ENCODE measurements at places on chromosomes 3 and 15. TPM values are rescaled to one million over a fixed set of nuclear protein-coding genes. Genes with fewer than 3 reads are reported as not detected.

DNA sequence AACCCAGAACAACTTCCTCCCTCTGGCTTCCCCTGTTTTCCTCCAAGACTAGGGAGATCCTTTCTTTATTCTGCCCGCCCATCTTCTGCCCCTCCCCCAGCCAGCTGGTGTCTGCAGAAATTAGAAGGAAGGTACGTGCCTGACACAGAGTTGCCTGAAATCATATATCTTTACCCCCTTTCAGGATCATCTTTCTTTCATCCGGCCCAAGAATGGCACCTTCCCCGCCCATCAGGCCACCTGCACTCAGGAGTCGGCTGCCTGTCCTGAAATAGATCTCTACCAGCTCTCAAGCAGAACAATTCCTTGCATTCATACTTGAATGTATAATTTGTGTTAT lies 133.7 kb downstream of the VGLL4 start:
- H3K27me3 ChIP-seq = no peaks in the 10 kb centered on the region
- no peaks in the 10 kb centered on the region for H3K4me1 ChIP-seq
- H3K36me3 ChIP-seq = no peaks in the 10 kb centered on the region
- no peak for DNase-seq
- peak overlapping the region; percentile 62 for H3K27ac ChIP-seq

DNA sequence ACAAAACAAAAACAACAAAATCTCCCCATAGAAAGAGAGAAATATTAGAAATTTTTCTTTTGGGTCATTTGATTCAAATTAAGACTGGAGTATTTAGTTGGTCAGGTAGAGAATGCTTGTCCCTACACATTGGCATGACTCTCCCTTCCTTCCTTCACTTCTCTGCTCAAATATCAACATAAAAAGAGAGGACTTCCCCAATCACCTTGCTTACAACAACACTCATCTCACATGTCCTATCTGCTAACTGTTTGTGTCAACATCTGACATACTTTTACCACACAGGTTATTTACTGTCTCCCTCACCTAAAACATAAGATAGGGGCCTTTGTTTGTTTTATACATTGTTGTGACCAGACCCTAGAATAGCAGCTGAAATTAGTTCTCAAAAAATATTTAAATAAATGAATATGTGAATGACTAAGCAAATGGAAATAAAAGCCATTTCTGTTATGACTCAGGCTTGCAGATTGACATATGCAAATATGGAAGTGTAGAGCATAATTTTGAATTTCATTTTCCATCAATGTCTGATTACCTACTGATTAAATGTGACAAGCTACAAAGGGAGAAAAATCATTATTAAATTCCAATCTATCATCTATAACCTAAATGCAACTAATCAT lies 304.8 kb downstream of the CTNNB1 start:
- no peaks in the 10 kb centered on the region for H3K4me1 ChIP-seq
- no peaks in the 10 kb centered on the region for H3K36me3 ChIP-seq
- no peak overlapping the region for H3K27ac ChIP-seq
- H3K4me3 ChIP-seq = no peak overlapping the region

DNA sequence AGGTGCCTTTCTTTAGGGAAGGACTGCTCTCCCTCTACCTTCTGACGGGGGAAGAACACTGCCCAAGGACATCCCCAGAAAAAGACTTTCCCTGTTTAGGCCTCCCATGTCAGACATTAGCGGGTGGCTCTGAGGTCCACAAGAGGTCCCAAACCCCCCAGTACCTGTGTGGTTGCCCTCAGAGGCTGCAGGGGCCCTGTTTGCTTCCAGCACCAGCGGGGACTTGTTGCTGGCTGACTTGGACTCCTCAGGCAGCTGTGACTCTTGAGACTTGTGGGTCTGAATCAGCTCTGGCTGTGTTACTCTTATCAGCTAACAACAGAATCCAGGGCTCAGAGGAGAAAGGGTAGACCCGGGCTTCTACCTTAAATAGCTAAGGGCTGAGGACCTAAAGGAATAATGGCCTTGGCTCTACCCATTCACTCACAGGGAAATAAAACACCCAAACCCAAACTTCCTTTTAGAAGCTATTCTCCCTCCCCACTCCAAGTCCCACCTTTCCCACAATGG lies 39.2 kb downstream of the SEMA3G start:
- no peaks in the 10 kb centered on the region for H3K4me1 ChIP-seq
- no peak overlapping the region for H3K27ac ChIP-seq
- peaks cover 7% of the 10 kb centered on the region for H3K36me3 ChIP-seq
- no peak for DNase-seq

DNA sequence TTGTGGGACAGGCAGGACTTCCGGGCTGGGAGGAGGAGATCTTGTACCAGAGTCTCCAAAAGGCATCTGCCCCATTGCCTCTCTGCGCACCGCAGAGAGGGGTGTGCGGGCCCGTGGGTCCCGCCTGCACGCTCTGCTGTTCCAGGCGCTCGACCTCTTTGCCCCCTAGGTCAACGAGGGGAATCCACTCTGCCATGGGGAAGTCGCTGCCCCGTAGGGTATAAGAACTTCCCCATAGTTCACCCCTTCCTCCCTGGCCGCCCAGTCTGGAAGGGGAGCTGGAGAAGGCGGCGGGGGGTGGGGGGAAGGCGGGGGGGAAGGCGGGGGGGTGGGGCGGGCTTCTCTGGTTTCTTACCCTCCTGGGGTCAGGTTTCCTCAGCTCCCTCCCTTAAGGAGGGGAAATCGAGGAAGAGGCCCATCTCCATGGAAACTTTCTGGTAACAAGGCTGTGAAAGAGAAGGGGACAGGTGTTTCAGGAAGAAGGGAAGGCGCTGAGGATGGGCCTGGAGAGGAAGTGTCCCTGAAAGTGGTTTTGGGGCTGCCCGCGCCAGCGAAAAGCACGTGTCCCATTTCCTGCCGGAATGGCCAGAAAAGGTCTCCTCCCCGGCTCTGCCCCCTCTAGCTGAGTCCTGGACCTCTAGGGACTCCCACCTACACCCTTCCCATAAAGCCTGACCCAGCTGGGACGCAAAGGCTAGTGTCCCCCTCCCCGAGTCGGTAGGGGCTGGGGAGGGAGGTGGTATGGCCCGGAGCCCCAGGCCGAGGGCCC lies 27.5 kb downstream of the NR1I2 start:
- no peak for DNase-seq
- no peaks in the 10 kb centered on the region for H3K4me1 ChIP-seq
- H3K27ac ChIP-seq = no peak overlapping the region
- no peaks in the 10 kb centered on the region for H3K27me3 ChIP-seq
- no peaks in the 10 kb centered on the region for H3K36me3 ChIP-seq

GRCh38 chr3:186964616-186965015 lies 34.3 kb downstream of the ST6GAL1 start:
- H3K27me3 ChIP-seq = no peaks in the 10 kb centered on the region
- no peaks in the 10 kb centered on the region for H3K36me3 ChIP-seq
- no peak overlapping the region for H3K27ac ChIP-seq
- no peak overlapping the region for H3K4me3 ChIP-seq
- H3K4me1 ChIP-seq = no peaks in the 10 kb centered on the region

GRCh38 chr3:67290438-67290837 lies 292.3 kb downstream of the KBTBD8 start:
- no peaks in the 10 kb centered on the region for H3K27me3 ChIP-seq
- H3K4me3 ChIP-seq = no peak overlapping the region

GRCh38 chr3:161314836-161315395 lies 56.4 kb downstream of the SPTSSB start:
- H3K4me3 ChIP-seq = no peak overlapping the region
- H3K27me3 ChIP-seq = no peaks in the 10 kb centered on the region
- no peak overlapping the region for H3K27ac ChIP-seq
- H3K36me3 ChIP-seq = no peaks in the 10 kb centered on the region

- no peaks in the 10 kb centered on the region for H3K27me3 ChIP-seq
- no peaks in the 10 kb centered on the region for H3K36me3 ChIP-seq
- no peak for DNase-seq
- H3K27ac ChIP-seq = no peak overlapping the region
- H3K4me3 ChIP-seq = no peak overlapping the region
Measured at GRCh38 chr15:72189250-72189902, 8.2 kb downstream of the GRAMD2A start.

DNA sequence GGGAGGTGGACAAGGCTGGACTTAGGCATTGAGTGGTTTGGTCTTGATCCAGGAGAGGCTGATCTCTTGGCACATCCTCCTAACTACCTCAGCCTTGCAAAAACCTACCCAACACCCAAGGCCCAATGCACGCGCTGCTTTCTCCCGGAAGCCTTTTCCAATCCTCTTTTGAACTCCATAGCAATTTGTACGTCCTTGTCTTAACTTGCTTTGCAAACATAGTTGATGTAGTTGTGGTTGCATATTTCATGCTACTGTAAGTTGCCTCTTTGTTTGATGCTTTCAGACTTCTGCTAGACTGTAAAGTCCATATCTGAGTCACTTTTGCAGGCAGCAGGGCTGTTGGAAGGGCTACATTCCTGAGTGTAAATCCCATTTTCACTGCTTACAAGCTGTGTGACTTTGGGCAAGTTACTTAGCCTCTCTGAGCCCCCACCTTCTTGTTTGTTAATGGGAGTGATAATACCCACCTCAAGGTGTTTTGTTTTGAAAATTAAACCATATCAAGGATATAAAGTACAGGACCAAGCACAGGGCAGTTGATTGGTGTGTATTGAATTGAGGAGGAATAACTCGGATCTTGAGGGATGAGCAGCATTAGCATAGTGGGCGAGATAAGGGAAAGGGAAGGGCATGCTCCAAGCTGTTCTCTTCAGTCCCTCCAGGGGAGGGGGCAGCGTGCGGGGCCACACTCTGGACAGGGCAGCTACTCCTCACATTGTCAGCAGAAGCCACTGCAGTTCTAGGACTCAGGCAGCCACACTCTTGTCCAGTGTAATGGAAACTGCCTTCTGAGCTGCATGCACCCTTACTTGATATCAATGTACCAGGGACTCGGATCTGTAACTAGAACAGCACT lies 28.8 kb downstream of the SIAH2 start:
- H3K4me1 ChIP-seq = peaks cover 5% of the 10 kb centered on the region
- H3K27me3 ChIP-seq = no peaks in the 10 kb centered on the region
- H3K4me3 ChIP-seq = no peak overlapping the region
- DNase-seq = no peak
- H3K36me3 ChIP-seq = no peaks in the 10 kb centered on the region

DNA sequence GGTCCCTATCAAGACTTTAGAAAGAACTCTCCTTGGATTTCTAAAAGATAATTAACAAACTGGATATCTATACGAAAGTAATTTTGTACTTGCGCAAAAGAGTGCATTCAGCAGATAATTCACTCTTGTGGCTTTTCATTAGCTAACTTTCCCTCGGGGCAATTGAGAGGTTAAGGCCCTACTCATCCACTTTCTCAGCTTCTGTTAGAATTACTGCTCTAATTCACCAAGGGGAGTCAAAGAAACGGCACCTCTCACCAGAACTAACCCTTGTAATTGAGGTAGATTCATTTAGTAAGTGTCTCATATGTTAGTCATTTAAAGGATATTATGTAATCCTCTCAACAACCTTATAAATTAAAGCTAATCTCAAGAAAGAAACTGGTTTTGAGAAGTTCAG lies 22.5 kb upstream of the MB21D2 start:
- no peaks in the 10 kb centered on the region for H3K36me3 ChIP-seq
- H3K4me3 ChIP-seq = no peak overlapping the region
- H3K27ac ChIP-seq = no peak overlapping the region
- H3K27me3 ChIP-seq = no peaks in the 10 kb centered on the region
- DNase-seq = no peak

DNA sequence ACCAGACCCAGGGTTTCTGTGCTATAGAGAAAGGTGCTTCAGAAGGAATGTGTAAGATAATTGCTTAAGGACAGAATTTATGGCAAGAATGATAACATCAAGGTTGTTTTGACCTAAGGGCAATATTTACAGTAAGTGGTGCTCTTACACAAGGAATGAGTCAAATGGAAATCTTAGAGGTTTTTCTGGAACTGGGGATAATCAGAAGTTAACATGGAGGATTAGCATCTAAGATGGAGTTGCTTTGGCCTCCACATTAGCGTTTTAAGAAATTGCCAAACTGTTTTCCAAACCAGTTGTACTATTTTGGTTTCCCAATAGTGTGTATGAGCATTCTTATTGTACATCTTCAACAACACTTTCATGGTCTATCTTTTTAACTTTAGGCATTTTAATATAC lies 3.1 kb downstream of the WDR93 start:
- peaks cover 8% of the 10 kb centered on the region for H3K4me1 ChIP-seq
- no peak overlapping the region for H3K27ac ChIP-seq
- no peaks in the 10 kb centered on the region for H3K36me3 ChIP-seq
- no peak for DNase-seq
- H3K27me3 ChIP-seq = no peaks in the 10 kb centered on the region

DNA sequence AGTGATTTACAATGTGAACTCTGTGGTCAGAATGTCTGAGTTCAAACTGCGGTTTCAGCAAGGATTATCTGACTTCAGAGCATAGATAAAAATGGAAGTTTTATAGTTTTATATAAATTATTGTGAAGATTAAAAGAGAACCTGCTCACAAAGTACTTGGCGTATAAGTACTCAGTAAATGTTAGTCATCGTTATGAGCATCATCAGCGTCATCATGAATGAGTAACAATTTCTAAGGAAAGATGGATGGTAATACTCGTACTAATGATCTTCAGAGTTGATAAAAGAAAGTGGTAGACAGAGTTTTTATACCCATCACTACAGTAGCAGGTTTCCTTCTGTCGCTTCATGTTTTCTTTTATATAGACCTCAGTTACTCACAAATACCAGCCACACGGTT lies 341.8 kb downstream of the RAP2B start:
- H3K36me3 ChIP-seq = no peaks in the 10 kb centered on the region
- no peak for DNase-seq
- no peaks in the 10 kb centered on the region for H3K4me1 ChIP-seq
- no peaks in the 10 kb centered on the region for H3K27me3 ChIP-seq
- no peak overlapping the region for H3K4me3 ChIP-seq

DNA sequence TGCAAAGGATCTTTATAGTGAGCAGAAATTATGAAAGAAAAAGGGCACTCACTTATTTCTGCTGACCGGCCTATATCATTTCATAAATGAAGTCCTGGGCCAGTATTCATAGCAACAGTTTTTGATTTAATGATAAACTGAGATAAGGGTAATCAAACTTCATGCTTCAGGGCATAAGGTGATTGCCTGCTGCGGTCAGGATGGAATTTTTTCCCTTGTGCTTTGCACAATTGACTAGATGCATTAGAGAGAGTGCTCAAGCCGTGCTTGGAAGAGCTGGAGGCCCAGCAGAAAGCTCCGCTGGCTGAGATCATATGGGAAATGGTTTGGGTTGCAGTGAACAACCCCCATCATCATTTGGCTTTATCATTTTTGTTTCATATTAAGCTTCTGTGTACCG lies 10.4 kb downstream of the SEMA6D start:
- no peak overlapping the region for H3K27ac ChIP-seq
- no peaks in the 10 kb centered on the region for H3K4me1 ChIP-seq
- H3K36me3 ChIP-seq = no peaks in the 10 kb centered on the region
- no peaks in the 10 kb centered on the region for H3K27me3 ChIP-seq
- no peak overlapping the region for H3K4me3 ChIP-seq
- DNase-seq = no peak

- no peak for DNase-seq
- H3K27me3 ChIP-seq = no peaks in the 10 kb centered on the region
- no peaks in the 10 kb centered on the region for H3K4me1 ChIP-seq
- H3K27ac ChIP-seq = no peak overlapping the region
- no peak overlapping the region for H3K4me3 ChIP-seq
Measured at GRCh38 chr3:178258121-178258520, 278.1 kb upstream of the KCNMB2 start.

GRCh38 chr3:8887435-8888300 lies 75.6 kb downstream of the RAD18 start:
- H3K4me3 ChIP-seq = no peak overlapping the region
- no peak for DNase-seq
- H3K36me3 ChIP-seq = no peaks in the 10 kb centered on the region
- no peaks in the 10 kb centered on the region for H3K4me1 ChIP-seq

PLAAT1 gene
- 1.5 TPM for total RNA-seq

TBC1D5 gene
- 90.1 TPM for total RNA-seq

CYP1A1 gene
- total RNA-seq = 4.8 TPM

IL16 gene
- 11.1 TPM for total RNA-seq

NR2E3 gene
- total RNA-seq = not detected

SAMD7 gene
- under 0.01 TPM for total RNA-seq

ITIH3 gene
- 0.64 TPM for total RNA-seq
